A549 treated with CpdA at 1 μM for 4 hours (cell line): ENCODE measurements at places on chromosomes 5 and 9. TPM values are rescaled to one million over a fixed set of nuclear protein-coding genes. Genes with fewer than 3 reads are reported as not detected.

RASEF gene
- 8.6 to 10.2 TPM (median 9.5 TPM) in 5 replicates for total RNA-seq

PCDHA1 gene
- total RNA-seq = 0.12 to 0.23 TPM (median 0.21 TPM) in 5 replicates

ARSI gene
- total RNA-seq = 33.5 to 52.9 TPM (median 42.9 TPM) in 5 replicates

LEAP2 gene
- total RNA-seq = 0.87 to 1.7 TPM (median 1.5 TPM) in 5 replicates

CAVIN4 gene
- 0.39 to 0.91 TPM (median 0.50 TPM) in 5 replicates for total RNA-seq

IFNE gene
- total RNA-seq = 1.6 to 3.3 TPM (median 2.3 TPM) in 5 replicates

TLX3 gene
- total RNA-seq = not detected in 5 replicates

OR1J2 gene
- total RNA-seq = 0.06 to 0.15 TPM in 2 of 5 replicates, not detected in the others

NCS1 gene
- 34.8 to 55.3 TPM (median 51.4 TPM) in 5 replicates for total RNA-seq

SLC6A18 gene
- total RNA-seq = not detected in 5 replicates

LCP2 gene
- total RNA-seq = not detected in 5 replicates

PKD2L2 gene
- total RNA-seq = 0.03 to 0.26 TPM (median 0.05 TPM) in 3 of 5 replicates, not detected in the others

CTSL gene
- 898 to 1,037 TPM (median 949 TPM) in 5 replicates for total RNA-seq

CD72 gene
- total RNA-seq = 0.08 to 0.35 TPM (median 0.13 TPM) in 3 of 5 replicates, not detected in the others

TAF11L2 gene
- total RNA-seq = not detected in 5 replicates

ZNF367 gene
- 5.1 to 6.3 TPM (median 5.8 TPM) in 5 replicates for total RNA-seq

F2RL1 gene
- total RNA-seq = 238 to 332 TPM (median 276 TPM) in 5 replicates

ACTBL2 gene
- total RNA-seq = 0.05 TPM in 1 of 5 replicates, not detected in the others

POU5F2 gene
- 0.01 to 0.02 TPM in 2 of 5 replicates, not detected in the others for total RNA-seq

ACER2 gene
- total RNA-seq = 1.9 to 2.7 TPM (median 2.6 TPM) in 5 replicates

KCNIP1 gene
- total RNA-seq = not detected in 5 replicates

SVEP1 gene
- 1.3 to 1.9 TPM (median 1.5 TPM) in 5 replicates for total RNA-seq

DCTN3 gene
- 103 to 115 TPM (median 112 TPM) in 5 replicates for total RNA-seq

CTXN3 gene
- total RNA-seq = not detected in 5 replicates

RNF145 gene
- total RNA-seq = 134 to 155 TPM (median 144 TPM) in 5 replicates

KIF12 gene
- total RNA-seq = 2.0 to 3.0 TPM (median 2.5 TPM) in 5 replicates

RAB24 gene
- total RNA-seq = 25.4 to 29.7 TPM (median 26.3 TPM) in 5 replicates

OR1L8 gene
- total RNA-seq = not detected in 5 replicates

TMEFF1 gene
- 0.23 to 1.5 TPM (median 1.0 TPM) in 5 replicates for total RNA-seq

SLC34A3 gene
- 0.07 to 0.13 TPM (median 0.08 TPM) in 5 replicates for total RNA-seq

C9orf153 gene
- total RNA-seq = 0.27 to 0.37 TPM (median 0.27 TPM) in 3 of 5 replicates, not detected in the others

ZCCHC9 gene
- total RNA-seq = 26.8 to 32.6 TPM (median 28.3 TPM) in 5 replicates

PCDHA12 gene
- total RNA-seq = 2.5 to 2.9 TPM (median 2.5 TPM) in 5 replicates

LCN15 gene
- total RNA-seq = 0.09 TPM in 1 of 5 replicates, not detected in the others

SLC24A2 gene
- not detected in 5 replicates for total RNA-seq

PCDH1 gene
- total RNA-seq = 1.5 to 2.7 TPM (median 1.9 TPM) in 5 replicates

PPP1R26 gene
- 15.3 to 21.2 TPM (median 18.7 TPM) in 5 replicates for total RNA-seq

DDX4 gene
- total RNA-seq = 0.02 TPM in 1 of 5 replicates, not detected in the others

C6 gene
- total RNA-seq = not detected in 5 replicates

SPINK6 gene
- 0.26 to 1.4 TPM (median 0.37 TPM) in 5 replicates for total RNA-seq

CCDC180 gene
- total RNA-seq = 0.15 to 0.94 TPM (median 0.86 TPM) in 5 replicates

KCNT1 gene
- not detected in 5 replicates for total RNA-seq

TRIM36 gene
- total RNA-seq = 1.5 to 1.7 TPM (median 1.7 TPM) in 5 replicates

IL9 gene
- total RNA-seq = not detected in 5 replicates

CANX gene
- total RNA-seq = 352 to 462 TPM (median 395 TPM) in 5 replicates

C9 gene
- total RNA-seq = 0.02 TPM in 1 of 5 replicates, not detected in the others
